ENCODE measurements at places on chromosomes 7 and 10.

DNA sequence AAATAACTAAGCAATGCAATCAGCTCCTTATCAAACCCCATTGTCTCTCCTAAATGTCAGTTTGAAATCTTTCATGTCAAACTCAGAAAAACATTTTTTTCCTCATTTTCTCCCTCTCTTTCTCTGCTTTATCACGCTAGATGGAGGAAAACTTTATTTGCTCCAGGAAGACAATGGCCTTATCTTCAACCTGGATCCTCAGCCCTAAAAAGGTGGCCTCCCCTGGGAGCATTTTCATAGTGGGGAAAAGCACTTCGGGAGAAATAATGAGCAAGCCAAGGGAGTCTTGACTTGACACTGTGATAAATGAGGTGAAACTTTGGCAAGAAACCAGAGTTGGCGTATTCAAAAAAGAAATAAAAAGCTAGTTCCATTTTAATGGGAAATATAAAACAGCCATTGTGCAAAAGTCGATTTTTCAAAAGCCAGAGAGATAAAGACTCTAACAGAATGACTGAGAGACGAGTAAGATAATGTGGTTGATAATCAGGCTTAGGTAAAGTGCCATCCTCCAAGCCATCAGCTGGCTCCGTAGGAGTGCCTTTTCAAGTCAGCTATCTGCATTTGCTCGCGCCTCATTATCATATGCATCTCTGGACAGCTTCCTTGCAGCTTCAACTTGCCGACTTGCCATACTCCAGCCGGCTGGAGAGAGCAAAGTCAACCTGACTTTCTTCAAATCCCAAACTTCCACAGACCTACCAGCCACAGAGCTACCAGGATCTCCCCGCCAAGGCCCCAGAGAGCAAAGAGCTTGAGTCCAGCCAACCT lies 19.9 kb downstream of the HABP2 start:
- DNase-seq = no peak

GRCh38 chr10:109823196-109823595 lies 100.1 kb downstream of the XPNPEP1 start:
- no peak for DNase-seq

DNA sequence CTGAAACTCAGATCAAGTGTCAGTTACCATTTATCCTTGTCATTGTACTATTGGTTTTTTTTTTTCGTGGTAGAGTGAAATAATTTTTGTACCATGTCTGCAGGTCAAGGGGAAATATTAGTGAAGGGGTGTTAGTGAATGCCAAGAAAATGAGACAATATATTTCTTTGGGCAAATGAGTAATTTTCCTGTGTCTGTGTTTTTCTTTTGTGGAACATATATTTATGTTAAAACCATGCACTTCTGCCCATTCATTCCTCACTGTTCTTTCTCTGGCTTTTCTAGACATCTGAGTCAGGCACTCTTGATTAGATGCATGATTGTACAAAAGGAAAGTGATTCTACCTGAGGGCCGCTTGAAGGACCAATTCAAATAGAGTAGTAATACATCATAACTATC lies 161.6 kb downstream of the BICC1 start:
- DNase-seq = no peak

DNA sequence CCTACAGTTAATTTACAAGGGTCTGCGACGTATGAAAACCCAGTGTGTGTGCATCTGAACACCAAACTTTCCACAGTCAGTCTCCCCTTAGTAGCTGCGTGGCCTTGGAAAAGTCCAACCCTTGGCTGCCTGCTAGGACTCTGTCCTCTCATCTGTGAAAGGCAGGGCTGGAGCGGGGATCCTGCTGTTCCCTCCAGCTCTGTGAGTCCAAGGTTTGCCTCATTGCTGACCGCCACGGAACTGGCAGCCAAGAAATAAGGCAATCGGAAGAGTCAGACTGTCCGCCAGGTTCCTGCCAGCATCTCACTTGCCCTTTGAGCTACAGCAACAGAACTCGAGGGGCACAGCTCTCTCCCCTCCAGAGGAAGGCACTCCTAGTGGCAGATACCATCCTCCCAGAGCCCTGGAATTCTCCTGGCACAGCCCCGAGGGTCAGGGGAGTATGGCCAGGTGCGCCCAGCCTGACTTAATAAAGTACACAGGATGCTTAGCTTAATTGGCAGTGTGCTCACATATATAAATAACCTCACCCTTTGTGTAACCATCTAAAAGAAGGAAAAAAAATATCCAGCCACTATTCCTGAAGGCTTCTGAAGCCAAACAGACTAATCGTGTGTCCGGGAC lies 530.1 kb upstream of the FOXK1 start:
- no peak for DNase-seq

- DNase-seq = no peak
Observed at GRCh38 chr10:125114761-125115391, 45.5 kb downstream of the CTBP2 start.

DNA sequence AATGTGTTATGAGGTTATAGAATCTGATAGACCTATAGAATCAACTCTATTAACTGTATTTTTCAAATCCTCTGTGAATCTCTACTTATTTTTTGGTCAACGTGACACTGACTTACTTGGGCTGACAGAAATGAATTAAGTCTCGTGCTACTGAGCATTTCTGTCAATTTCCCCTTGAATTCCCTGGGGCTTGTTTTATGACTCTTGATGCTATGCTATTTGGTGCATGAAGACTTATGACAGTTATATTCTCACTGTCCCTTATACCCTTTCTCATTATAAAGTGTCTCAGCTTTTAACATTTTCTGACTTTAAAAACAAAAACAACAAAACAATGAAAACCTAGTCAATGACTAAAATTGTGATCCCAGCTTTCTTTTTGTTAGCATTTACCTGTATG lies 68.5 kb upstream of the OPALIN start:
- DNase-seq = no peak

DNA sequence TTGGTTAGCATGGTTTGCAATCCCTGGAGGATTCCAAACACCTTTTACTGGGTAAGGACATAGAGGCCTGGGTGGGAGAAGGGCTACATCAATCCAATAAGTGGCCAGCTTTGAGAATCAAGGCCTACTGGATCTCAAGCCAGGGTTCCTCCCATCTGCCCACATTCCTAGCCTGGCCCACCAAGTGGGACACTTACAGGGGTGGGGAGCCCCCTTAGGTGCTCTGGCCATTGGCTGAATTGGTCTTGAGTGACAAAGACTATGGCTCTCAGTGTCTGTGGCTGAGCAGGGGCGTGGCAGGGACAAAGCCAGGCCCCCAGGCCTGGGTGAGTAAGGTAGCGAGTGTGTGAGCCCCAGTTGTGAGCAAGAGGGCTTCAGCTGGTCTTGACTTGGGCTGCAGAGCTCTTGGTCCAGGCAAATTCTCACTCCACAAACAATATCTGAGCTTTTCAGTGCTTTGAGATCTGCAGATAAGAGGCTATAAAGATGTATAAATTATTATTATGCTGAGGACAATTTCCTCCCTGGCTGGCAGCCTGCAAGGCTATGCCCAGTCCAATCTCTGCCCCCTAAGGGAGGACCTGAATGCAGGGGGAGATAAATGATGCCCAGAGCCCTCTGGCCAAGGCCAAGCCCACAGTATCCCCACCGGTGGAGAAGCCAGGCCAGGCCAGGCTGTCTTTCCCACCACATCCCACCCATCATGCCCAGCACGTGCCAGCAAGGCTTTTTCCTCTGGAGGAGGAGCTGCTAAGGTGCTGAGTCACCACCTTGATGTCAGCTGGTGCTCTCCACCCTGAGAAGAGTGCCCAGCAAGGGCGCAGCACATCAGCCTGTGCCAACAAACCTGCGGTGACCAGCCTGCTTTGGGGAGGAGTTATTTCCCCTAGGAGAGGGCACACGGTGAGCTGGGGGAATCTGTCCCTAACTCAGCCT lies 80.7 kb upstream of the DUSP5 start:
- DNase-seq = no peak

- DNase-seq = no peak
Observed at GRCh38 chr7:46939558-46939957, 642.4 kb downstream of the TNS3 start.

DNA sequence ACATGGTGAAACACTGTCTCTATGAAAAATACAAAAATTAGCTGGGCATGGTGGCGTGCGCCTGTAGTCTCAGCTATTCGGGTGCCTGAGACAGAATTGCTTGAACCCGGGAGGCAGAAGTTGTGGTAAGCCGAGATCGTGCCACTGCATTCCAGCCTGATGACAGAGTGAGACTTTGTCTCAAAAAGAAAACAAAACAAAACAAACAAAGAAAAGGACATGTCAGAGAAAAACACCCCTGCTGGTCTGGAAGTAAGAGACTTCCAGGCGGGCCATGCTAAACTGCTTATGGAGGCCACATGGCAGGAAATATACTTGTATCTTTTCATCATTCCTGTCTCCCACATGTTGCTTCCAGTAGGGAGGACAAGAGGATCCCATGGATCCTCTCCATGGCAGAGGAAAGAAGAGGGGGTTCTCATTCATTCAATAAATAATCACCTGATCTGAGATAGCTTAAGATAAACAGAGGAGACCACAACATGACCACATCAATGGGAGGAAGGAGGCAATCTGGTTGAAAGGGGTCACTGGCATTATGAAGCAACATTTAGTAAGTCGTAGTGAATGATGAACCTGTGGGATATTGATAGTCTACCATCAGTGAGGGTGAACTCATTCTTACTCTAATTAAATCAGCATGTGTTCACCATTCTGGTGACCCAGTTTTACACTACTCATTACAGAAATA lies 60.5 kb upstream of the ZNF138 start:
- DNase-seq = no peak

- no peak for DNase-seq
Observed at GRCh38 chr10:123187781-123188180, 33.6 kb downstream of the BUB3 start.

DNA sequence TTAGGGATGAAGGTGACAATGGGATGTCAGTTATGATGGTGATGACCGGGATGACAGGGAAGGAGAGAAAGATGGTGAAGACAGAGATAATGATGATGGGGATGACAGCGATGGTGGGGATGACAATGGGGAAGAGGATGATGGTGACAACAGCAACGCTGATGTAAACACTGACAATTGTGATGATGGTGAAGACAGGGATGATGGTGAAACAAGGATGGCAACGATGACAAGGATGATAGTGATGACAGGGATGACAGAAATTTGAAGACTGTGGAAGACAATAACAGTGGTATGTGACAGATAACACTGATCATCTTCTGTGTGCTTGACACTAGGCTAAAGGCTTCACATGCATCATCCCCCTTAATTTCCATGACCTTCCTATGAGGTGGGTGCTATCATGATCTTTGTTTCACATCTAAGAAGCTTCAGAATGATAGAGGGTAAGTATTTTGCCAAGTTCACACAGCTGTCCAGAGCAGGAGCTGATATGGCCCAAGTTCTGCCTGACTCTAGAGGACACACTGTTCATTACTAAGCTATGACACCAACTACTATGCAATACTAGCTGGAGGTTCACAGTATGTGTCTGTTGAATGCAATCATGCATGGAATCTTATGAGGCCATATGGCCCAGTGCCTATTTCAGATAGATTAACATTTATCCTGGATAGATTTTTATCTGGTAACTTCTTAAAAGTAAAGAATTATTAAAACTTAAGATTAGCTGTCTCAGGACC lies 105.6 kb downstream of the RNLS start:
- no peak for DNase-seq

DNA sequence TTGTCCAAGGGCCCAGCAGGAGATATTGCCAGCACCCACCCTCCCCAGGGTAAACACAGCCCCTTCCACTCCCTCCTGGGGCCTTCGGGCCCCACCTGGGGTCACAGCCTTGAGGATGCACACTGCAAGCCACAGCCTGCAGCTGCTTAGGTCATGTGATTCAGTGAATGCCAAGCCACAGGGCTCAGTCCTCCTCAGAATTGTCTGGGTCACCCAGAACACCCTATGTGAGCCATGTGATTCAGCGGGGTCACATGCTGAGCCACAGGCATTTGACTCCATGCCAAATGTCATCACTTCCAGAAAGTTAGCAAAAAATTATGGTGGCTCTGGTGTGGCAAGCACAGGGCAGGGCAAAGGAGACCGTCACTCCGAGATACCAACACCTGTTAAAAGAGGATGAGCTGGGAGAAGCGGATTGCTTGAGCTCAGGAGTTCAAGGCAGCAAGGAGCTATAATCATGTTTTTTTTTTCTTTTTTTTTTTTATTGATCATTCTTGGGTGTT lies 17.2 kb upstream of the PSAP start:
- DNase-seq = no peak

DNA sequence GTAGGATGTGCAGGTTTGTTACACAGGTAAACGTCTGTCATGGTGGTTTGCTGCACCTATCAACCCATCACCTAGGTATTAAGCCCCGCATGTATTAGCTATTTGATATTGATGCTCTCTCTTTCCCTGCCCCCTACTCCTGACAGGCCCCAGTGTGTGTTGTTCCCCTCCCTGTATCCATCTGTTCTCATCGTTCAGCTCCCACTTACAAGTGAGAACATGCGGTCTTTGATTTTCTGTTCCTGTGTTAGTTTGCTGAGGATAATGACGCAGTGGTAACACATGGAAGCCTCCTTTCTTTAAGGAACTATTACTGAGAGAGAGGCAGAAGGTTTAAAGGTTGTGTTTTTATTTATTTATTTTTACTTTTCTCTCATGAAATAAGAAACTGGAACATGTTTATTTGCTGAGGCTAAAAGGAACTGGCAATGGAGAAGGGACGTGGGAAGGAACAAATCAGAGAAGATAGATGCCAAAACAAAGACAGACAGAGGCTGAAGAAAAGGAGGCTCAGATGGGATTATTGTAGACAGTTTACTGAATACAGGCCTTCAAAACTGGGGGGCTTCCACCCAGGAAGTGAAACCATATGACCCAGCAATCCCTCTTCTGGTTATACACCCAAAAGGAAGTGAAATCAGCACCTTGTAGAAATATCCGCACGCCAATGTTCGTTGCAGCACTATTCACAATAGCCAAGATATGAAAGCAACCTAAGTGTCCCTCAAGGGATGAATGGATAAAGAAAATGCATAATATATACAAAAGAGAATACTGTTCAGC lies 556.3 kb downstream of the GRM8 start:
- DNase-seq = no peak

DNA sequence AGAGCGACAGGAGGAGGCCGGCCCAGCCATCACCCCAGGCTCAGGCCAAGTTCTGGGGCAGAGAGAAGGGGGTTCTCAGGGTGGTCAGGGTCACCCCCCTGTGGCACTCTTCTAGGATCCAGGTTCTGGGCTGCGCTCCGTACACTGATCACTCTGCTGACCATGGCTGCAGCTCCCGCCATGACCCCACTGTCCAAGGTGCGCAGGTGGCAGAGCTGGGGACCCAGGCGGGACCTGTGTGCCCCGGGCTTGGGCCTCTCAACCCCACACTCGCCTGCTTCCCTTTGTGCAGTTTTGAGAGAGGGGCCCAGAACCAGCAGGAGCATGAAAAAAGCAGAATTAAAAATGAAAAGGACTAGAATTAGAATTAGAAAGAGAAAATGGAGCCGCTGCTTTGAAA lies 227.1 kb downstream of the FANK1 start:
- DNase-seq = no peak
